ENCODE measurements at places on chromosomes 7 and 10.

DNA sequence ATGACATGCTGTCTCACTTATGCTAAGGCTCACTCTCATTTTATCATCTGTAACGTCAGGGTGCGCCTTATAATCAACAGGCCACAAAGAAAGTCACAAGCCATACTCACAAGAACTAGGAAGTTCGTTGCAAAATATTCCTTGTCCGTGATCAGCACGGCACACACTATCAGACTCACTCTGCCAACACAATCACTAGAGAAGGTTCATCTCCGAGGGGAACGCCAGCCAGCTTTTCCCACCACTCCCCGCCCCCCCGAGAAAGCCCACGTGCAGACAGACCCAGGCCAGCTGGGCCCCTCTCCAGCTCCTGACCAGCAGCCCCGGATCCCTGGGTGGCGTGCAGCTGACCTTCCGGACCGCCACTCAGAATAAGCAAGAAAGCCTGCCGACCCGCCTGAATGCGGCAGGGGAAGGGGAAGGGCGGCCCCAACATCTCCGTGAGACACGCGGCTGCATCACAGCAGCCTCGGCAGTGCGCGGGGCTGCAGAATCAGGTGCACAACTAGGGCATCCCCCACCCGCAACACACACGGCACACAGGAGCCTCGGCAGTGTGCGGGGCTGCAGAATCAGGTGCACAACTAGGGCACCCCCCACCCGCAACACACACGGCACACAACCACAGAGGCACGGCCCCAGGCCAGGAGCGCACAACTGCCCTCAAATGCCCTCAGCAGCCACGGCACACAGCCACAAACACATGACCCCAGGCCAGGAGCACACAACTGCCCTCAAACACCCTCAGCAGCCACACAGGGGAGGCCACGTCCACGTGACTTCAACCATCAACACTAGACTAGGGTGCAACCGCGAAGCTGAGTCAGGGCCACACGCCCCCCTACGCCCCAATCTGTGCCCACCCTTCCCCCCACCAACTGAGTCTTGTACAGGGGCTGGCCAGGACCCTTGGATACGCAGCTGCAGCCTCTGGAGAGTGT is 2.5 kb upstream of the GPR146 start:
- no peak for DNase-seq

- no peak for DNase-seq
Measured at GRCh38 chr7:25625306-25625992, 397.2 kb upstream of the NPVF start.

GRCh38 chr7:105127179-105127578 is 113.2 kb downstream of the KMT2E start:
- DNase-seq: peak; percentile 37

- no peak for DNase-seq
Measured at GRCh38 chr7:4604456-4604940, 77.6 kb upstream of the FOXK1 start.

GRCh38 chr7:4699841-4700240 is 17.7 kb downstream of the FOXK1 start:
- no peak for DNase-seq

GRCh38 chr10:126012485-126012884 is 116.1 kb downstream of the FANK1 start:
- DNase-seq: no peak

DNA sequence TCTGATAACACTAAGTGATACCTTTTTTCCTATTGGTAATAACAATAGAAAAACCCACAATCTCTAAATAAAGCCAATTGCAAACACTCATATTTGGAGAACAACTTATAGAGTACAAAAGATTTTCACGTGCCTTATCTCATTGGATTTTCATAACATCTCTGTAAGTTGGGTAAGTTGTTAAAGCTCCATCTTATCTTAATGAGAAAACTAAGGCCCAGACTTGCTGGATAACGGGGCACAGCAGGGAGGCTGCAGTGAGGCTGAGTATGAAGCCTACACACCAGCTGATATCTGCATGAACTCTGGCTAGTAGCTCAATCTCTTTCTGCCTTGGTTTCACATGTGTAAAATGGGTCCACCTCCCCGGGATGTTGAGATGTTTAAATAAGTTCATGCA is 26.8 kb downstream of the CPVL start:
- no peak for DNase-seq

DNA sequence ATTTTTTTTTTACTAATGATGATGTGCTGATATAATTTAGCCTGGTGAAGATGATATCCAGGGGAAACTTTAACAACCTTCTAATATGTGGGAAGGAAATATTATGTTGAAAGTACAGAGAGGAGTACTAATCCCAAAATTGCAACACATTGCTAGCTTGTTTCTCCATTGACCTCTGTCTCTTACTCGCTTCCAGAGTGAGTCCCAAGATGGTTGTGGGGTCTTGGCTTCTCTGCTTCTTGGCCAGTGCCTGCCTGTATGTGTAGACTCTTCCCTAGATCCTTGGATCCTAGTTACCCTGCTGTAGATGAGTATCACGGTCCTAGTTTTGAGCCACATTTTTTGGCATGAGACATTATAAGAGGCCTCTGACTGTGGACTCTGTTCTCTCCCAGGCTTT is 17.5 kb downstream of the BMPER start:
- no peak for DNase-seq

DNA sequence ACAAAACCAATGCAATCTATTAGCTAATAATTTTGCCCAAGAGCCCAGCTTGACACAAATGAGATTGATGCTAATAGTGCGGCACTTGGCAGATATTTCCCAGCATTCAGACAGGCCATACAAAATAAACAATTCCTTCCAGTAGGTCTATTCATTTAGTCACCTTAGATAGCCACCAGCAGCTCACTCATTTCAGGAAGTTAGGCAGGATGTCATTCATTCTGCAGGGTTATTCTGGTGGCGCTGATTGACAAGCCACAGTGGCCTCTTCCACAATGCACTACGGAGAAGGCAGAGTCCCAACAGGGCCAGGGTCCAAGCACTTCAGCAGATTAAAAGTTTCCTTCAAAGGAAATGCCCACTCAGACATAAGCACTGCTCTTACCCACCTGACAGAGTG is 55.8 kb downstream of the PIK3AP1 start:
- DNase-seq: no peak

DNA sequence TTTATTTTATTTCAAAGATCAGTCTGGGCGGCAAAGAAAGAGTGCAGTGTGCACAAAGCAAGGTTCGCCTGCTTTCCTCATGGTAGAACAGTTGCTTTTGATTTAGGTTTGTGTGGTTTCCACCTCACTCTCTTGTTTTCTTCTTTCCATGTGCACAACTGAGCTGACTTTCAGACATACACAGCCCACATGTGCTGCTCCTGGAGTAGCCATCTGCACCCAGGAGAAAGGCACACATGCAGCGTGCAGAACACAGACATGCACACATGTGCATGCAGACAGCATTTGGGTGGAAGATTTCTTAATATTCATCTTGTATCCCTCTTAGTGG is 302.1 kb downstream of the FZD1 start:
- DNase-seq: no peak

DNA sequence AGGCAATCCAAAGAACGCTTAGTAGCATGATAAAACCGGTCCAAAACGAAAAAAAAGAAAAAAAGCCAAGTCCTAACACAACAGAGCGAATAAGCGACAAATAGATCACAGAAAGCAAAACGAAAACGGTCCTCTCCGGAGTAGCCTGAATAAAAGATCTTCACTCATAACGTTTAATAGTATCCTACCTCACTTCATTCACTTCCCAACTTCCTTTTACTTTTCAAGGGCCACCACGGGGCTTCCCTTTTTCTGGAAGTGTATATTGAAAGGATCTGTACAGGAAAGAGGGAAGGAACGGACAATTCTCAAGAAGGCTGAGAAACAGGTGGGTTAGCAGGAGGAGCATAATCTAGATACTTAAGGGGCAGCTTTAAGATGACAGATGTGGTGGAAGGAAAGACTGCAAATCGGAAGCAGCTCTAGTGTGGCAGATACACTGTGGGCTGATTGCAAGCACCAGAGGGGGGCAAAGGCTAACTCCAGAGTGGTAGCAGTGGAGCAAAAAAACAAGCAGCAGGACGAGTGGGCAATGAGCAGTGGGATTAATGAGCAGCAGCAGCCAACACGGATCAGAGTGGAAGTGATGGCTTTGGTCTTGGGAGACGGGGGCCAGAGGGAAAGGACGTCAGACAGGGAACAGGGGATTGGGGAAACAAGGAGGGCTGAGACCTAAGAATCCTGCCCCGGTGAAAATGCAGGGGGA is 866 bp downstream of the CNOT4 start:
- peak; percentile 35 for DNase-seq

- DNase-seq: no peak
Measured at GRCh38 chr10:17913604-17914003, 38.1 kb upstream of the SLC39A12 start.

- DNase-seq: no peak
Measured at GRCh38 chr10:56316603-56317002, 44.5 kb downstream of the ZWINT start.

DNA sequence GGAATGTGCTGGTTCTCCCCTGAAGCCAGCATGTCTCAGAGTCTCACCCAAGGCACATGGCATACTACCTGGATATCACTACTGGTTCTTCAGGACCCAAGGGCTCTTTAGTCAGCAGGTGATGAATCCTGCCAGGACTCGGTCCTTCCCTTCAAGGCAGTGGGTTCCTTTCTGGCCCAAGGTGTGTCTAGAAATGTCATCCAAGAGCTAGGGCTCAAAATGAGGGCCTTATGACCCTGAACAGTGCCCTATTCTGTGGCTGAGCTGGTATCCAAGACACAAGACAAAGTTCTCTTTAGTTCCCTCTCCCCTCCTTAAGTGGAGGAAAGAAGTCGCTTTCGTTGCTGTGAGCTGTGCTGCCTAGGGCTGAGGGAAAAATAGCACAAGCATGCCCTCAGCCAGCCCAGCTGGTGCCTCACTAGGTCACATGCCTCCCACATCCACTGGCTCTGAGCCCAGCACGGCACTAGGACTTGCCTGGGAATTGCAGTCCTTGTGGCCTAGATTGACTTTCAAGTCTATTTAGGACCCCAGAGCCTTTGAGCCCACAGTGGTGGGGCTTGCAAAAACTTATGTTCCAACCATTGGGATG is 106.0 kb downstream of the BMS1 start:
- DNase-seq: no peak

DNA sequence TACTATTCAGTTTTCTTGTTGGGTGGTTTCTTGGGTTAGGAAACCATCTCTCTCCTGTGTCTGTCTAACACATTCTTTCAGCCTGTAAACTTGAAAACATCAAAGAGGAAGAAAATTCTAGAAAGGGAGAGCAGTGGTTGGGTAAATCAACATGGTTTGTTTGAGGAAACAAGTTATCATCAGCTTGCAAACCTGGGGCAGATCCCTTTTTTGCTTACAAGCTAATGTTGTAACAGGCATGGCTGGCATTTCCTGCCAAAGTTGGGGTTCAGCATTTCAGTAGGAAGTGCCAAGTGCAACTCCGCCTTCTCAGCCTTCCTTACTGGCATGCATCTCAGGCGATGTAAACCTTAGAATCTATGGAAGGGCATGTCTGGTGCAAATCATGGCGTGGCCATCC is 112.6 kb downstream of the EEPD1 start:
- no peak for DNase-seq

- DNase-seq: no peak
Measured at GRCh38 chr7:41880107-41880506, 177.2 kb upstream of the INHBA start.

DNA sequence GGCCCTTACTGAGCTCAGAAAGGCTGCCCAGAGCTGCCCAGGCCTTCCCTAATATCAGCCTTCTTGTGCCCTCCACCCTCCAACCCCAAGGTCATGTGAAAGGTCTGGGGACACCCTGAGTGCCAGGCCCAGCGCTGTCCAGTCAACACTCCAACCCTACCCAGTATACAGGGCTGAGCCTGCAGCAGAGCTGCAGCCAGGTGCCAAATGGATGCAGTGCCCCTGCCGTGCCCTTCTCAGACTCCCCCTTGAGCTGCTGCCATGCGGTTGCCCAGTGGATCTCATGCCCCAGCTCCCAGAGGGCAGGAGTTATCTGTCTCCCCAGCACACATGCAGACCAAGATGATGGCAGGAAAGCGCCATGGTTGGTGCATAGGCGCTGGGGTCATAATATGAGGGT is 61.5 kb downstream of the ZMIZ1 start:
- no peak for DNase-seq

- DNase-seq: no peak
Measured at GRCh38 chr10:86759073-86759672, 2.8 kb downstream of the BMPR1A start.

GRCh38 chr7:126529254-126529653 is 723.5 kb downstream of the GRM8 start:
- DNase-seq: no peak

- no peak for DNase-seq
Measured at GRCh38 chr10:46226900-46227558, 59.8 kb upstream of the ANTXRL start.

- DNase-seq: no peak
Measured at GRCh38 chr7:100515072-100515532, 23.9 kb upstream of the AGFG2 start.

DNA sequence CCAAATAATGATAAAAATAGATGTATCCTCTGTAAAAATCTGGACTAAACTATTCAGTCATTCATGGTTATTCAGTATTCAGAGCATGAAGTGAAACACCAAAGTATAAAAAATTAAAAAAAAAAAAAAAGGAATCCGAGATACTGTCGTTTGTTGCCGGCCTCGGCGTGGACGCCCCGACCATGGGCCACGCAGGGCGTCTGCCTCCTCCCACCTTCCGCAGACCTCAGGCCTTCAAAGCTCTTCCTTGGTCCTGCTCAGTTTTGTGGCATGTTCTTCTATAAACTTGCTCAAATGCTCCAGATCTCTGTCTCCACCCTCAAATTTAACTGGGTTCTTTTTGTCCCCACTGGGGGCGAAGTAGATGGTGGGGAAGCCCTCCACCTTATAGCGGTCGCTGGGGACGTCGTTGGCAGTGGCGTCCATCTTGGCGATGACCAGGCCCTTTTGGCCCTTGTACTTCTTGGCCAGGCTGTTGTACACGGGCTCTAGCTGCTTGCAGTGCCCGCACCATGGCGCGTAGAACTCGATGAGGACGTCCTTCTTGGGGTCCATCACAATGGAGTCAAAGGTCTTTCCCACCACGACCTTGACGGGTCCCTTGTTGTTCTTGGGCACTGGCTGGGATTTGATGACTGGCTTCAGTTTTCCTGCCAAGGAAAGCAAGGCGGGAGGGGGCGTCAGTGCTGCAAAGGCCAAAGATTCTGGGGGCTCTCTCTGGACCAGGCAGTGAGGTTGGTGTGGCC is 24.6 kb downstream of the PDIA4 start:
- DNase-seq: no peak

DNA sequence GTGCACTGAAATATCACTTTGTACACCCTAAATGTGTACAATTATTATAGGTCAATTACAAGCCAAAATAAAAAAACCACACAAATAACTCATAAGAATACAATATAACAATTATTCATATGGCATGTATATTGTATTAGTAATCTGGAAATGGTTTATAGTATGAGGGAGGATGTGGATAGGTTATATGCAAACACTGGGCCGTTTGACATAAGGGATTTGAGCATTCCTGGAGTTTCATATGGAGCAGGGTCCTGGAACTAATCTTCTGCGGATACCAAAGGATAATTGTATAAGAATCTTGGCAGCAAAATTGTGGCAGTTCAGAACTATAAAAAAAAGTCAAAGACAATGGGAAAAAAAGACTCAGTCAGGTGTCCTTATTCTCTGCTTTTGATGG is 619.4 kb downstream of the CNTNAP2 start:
- no peak for DNase-seq

- DNase-seq: no peak
Measured at GRCh38 chr7:30474893-30475292, 3.7 kb downstream of the NOD1 start.

- DNase-seq: no peak
Measured at GRCh38 chr10:3265088-3265487, 92.5 kb upstream of the PITRM1 start.
